NCI-H187 (cell line): ENCODE measurements at places on chromosomes 16 and 17.

GRCh38 chr17:6323626-6324356 is 111.1 kb downstream of the AIPL1 start:
- peak; percentile 28 for DNase-seq

- peak; percentile 26 for DNase-seq
Measured at GRCh38 chr16:57639172-57639887, 10.9 kb downstream of the ADGRG1 start.

DNA sequence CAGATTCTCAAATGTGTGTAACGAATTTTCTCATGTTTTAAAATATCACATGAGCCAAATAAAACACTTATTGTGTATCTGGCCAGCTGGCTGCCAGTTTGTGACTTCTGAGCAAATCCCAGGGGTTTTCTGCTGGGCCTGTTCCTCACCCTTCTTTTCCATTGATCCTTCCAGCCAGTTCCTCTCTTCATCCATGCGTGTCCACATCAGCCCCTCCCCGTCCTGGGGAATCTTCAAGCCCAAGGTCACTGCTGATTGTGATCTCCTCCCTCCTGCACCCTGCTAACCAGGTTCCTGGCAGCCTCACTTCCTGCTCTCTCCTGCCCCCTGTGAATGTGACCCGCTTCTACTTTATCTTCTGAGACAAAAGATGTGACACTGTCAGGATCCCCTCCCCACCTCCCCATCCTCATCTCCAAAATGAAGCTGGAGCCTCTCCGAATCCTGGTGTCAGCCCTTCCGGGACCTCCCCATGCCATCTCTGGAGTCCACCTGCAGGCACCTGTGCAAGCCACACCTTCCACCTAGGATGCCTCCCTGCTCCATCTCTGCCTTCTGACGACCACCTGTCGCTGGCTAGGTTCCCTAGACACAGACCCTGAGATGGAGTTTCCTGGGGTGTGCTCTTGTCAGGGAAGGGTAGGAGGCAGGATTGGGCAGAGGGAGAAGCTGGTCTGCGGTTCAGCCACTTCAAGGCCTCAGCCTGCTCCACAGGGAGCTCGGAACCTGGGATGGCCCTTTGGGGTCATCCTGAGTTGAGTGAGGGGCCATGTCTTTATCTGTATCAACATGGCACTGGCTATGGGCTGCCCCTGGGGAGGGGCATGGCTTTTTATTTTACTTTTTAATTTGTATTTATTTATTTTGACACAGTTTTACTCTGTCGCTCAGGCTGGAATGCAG is 205.1 kb downstream of the KATNIP start:
- no peak for DNase-seq

GRCh38 chr17:4919511-4920047 is 12.5 kb upstream of the GP1BA start:
- DNase-seq, result no peak

DNA sequence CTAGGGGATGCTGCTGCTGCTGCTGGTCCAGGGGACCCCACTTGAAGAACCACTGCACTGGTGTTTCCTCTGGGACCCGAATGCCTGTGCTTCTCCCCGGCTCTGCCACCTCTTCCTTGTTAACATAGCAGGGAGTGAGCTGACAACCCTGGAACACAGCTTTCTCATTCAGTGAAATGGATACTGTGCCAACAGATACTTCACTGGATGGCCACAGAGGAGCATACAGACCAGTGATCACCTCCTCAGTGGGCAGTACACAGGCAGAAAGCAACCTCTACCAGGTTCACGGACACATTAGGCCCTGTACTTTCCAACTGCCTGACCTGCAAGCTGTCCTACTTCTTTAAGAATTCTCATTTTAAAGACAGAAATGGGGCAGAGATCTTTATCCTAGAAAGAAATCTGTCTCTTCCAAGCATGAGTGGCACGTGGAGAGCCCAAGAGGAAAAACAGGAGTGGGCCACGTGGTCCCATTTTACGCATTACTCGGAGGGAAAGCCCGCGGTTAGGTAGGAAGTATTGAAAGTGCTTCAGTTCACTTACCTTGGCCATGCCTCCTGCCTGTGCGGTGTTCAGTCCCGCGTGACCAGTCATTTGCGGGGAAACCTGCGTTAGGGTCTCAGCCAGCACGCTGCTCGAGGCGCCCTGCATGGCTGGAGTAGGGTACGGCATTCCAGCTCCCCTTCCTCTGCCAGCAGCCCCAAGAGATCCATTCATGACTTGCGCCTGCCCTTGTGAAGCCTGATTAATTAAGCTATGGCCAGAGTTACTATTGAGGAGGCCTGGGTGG is 30.6 kb downstream of the CREBBP start:
- DNase-seq, result no peak

DNA sequence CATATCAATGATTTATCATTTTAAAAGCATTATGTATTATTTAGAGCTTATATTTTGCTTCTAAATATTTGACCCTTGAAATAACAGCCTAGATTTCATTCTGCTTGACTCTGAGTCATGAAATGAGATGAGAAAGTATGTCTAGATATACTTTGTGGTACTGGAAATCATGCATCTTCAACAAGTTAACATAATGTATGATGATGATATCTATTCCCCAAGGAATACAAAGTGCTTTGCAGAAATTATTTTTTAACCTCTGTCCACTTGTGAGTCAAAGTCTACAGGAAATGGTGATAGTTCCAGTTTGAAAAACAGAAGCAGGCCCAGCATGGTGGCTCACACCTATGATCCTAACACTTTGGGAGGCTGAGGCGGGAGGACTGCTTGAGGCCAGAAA is 36.1 kb downstream of the GOSR1 start:
- DNase-seq, result no peak

- no peak for DNase-seq
Measured at GRCh38 chr17:7846063-7846735, 8.7 kb upstream of the TMEM88 start.

- no peak for DNase-seq
Measured at GRCh38 chr16:28984619-28985135, at the start of gene LAT. Gene LAT (plus strand): TSS chr16:28985052. CDS start chr16:28985418, 366 bp downstream.

- no peak for DNase-seq
Measured at GRCh38 chr17:68456339-68457167, 743 bp downstream of the WIPI1 start.

DNA sequence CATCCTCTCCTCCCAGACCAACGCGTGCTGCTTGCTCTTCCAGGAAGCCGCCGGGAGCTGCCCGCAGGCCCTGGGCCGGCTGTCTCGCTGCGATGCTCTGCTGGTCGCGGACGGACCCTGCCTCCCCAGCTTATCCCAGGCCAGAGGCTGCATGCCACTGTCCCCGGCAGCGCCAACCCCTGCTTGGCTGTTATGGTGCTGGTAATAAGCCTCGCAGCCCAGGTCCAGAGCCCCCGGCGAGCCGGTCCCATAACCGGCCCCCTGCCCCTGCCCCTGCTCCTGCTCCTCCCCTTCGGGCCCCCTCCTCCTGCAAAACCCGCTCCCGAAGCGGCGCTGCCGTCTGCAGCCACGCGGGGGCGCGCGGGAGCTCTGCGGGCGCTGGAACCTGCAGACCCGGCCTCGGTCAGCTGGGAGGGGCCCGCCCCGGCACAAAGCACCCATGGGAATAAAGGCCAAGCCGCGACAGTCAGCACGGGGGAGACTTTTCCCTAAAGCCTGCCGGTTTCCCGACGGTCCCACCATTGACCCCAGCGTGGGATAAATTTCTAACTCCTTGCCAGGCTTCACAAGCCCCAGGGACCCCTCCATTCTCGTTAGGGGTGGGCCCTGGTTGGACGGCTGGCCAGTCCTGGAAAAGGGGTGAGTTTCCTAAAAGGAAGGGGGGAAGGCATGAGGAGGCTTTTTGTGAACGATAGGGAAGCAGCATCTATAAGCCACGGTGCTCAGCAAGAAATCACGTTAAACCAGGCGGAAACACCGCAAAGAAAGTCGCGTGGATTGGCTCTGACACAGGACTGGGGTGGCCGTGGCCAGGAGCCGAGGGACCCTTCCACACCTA is 11.2 kb downstream of the ENPP7 start:
- DNase-seq, result peak; percentile 34

- no peak for DNase-seq
Measured at GRCh38 chr17:76121932-76122430, 18.4 kb upstream of the EXOC7 start.

- DNase-seq, result no peak
Measured at GRCh38 chr16:71338193-71338592, 20.3 kb upstream of the CALB2 start.

- DNase-seq, result no peak
Measured at GRCh38 chr17:4135489-4135888, 7.3 kb downstream of the ZZEF1 start.

DNA sequence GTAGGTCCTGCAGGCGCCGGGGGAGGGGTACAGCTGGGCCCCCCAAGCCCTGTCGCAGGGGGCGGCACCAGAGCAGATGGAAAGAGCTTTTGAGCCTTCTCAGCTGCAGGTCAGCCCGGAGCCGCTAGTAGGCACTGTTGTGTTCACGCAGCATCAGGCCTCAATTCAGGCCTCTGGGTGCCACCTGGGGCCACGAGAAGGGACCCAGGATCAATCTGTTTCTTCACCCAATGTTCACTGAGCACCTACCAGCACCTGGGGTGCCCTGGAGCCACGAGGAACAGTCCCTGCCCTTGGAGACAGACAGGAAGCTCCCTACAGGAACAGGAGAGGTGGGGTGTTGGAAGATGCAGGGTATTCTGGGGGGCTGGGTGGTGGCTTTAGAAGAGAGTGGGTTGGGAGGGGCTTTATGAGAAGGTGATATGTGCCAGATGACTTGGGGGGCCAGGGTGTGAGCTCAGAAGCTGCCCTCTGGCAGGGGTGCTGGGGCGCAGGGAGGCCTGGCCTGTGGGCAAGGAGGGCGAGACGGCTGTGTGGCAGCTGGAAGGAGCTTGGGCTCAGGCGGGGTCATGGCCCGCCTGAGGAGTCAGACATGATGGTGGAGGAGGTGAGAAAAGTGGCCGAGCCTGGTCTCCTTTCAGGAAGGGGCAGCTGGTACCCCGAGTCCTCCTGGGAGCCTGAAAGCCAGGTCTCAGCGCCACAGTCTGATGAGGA is 121.9 kb upstream of the GSE1 start:
- DNase-seq, result no peak

GRCh38 chr16:87806261-87806640 is 40.5 kb upstream of the KLHDC4 start:
- DNase-seq, result no peak

- DNase-seq, result no peak
Measured at GRCh38 chr16:8861563-8862308, 7.1 kb downstream of the CARHSP1 start.

GRCh38 chr16:54150861-54151260 is 135.7 kb downstream of the IRX3 start:
- DNase-seq, result no peak

- DNase-seq, result no peak
Measured at GRCh38 chr17:40916366-40916765, 21.1 kb downstream of the KRT23 start.

GRCh38 chr16:72475688-72476087 is 303.7 kb upstream of the PMFBP1 start:
- DNase-seq, result no peak

- no peak for DNase-seq
Measured at GRCh38 chr17:67280279-67280678, 35.3 kb upstream of the HELZ start.

DNA sequence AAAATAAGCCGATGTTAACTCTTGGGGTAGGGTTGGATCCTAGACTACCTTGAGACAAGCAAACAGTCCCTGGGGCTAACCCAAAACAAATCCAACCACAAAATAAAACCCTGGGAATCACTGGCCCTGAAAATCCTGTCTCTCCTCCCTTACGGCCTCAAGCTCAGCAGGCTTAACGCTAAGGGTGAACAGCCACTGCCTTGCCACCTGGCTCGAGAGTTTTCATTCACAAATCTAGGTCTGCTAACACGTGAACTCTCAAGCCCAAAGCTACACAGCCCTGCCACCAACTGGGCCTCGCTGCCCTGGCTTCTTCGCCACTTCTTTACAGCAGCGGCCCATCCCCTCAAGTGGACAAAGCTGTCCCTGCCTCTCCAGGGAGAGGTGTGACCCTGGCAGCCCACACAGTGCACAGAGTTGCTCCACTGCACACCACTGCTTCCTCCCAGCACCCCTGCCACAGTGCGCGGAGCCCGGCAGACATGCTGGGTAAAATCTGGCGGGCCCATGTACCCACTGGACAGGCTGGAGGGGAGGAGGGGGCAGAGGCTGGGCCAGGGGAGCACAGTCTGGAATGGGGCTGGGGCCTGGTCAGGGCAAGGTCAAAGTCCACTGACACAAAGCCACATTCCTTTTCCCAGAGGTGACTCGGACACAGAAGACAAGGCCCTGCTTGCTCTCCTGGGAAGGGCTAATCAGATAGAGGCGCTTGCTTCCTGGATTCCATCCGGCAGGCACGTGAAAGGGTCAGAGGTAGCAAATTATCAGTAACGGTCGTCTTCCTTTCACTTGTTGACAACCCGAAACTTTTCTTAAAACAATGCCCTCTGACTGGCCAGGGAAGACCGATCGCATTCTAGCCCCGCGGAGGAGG is 996 bp downstream of the PCYT2 start:
- DNase-seq, result no peak

- DNase-seq, result no peak
Measured at GRCh38 chr16:11306997-11307638, 26.0 kb upstream of the PRM1 start.

DNA sequence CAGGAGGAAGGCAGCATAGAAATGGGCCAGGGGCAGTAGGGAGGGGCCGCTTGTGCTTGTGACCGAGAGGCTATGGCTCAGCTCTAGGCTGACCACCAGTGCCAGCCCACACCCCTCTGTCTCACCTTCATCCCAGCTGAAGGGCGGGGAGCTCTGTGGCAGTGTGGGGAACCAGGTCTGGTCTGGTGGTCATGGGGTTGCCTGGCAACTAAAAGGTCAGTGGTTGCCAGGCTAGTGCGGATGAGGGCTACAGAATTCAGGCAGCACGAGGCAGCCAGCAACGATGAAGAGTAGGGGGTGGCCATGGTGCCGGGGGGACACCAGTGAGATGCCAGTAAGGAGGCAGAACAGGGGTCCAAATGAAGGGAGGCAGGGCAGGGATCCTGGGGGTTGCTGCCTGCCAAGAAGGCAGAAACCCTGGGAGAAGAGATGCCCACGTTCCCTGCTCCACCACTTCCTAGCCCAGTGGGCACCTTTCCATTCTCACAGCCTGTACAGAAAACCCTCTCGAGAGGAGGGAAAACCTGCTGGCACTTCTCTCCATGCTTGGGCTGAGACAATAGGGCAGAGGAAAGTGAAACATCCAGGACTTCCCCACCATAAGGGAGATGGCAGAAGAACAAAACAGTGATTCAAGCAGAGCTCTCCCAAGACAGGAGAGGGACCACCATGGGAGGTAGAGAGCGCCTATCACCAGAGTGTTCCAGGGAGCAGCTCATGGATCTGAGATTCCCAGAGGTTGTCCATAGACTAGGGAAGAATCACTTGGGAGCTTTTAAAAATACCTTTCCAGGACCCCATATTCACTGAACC is 39.7 kb downstream of the SRCIN1 start:
- no peak for DNase-seq

- peak; percentile 40 for DNase-seq
Measured at GRCh38 chr16:85554114-85554888, 58.8 kb upstream of the GSE1 start.
